Omental fat pad (tissue), 4 donors: ENCODE measurements at places on chromosomes 3 and 15. TPM values are rescaled to one million over a fixed set of nuclear protein-coding genes. Genes with fewer than 3 reads are reported as not detected.

DNA sequence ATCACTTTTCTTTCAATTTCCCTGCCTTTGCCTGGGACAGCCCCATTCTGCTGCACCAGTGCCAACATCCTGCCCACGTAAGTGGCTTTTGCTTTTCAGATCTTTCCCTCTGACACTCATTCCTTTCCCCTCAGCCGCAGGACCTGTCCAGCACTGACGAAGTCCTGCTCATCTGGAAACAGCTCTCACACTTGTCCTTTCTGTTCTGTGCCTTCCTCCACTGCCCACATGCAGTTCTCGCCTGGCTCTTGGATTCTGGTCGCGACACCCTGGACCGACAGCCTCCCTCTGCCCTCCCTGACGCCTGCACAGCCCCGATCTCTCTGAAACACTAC lies 99.7 kb downstream of the ADCY5 start:
- DNase-seq = no peak

Gene C2CD4A
- total RNA-seq = 0.09 TPM

GRCh38 chr15:38996111-38996631 lies 431.6 kb upstream of the RASGRP1 start:
- no peak for DNase-seq

Gene HEG1
- 192 TPM for total RNA-seq

- no peak for DNase-seq
These were observed 15.4 kb downstream of the CRTC3 start for GRCh38 chr15:90545095-90545494.

- DNase-seq = no peak
These were observed 39.6 kb downstream of the KBTBD12 start for GRCh38 chr3:127954640-127955039.

- DNase-seq = no peak
These were observed 3.6 kb upstream of the MRAS start for GRCh38 chr3:138344754-138345153.

- DNase-seq = no peak
These were observed 779.4 kb downstream of the TUSC7 start for GRCh38 chr3:117488983-117489382.

- DNase-seq = no peak
These were observed 87.2 kb upstream of the SLC2A2 start for GRCh38 chr3:171113716-171114115.
